Hepatocyte (in vitro differentiated cells): ENCODE measurements at places on chromosomes 4 and X. TPM values are rescaled to one million over a fixed set of nuclear protein-coding genes. Genes with fewer than 3 reads are reported as not detected.

The COL4A5 gene
- total RNA-seq = 95.0 and 99.0 TPM in 2 replicates

The THAP6 gene
- 19.1 and 20.1 TPM in 2 replicates for total RNA-seq

The ERAS gene
- 0.47 TPM in 1 of 2 replicates, not detected in the other for total RNA-seq

The BEX4 gene
- total RNA-seq = 55.6 and 75.6 TPM in 2 replicates

The SMIM31 gene
- 0.43 and 0.44 TPM in 2 replicates for total RNA-seq

The CFAP97 gene
- total RNA-seq = 28.5 and 28.9 TPM in 2 replicates

The TMEM31 gene
- total RNA-seq = 0.28 TPM in 1 of 2 replicates, not detected in the other

The CPZ gene
- 25.3 and 34.8 TPM in 2 replicates for total RNA-seq

The MAGEA1 gene
- total RNA-seq = not detected in 2 replicates

The EOLA2 gene
- 15.9 and 18.8 TPM in 2 replicates for total RNA-seq

The FDCSP gene
- not detected in 2 replicates for total RNA-seq

The TRMT10A gene
- total RNA-seq = 16.9 and 17.9 TPM in 2 replicates

The PDCL2 gene
- total RNA-seq = not detected in 2 replicates

The GNPDA2 gene
- 20.3 and 22.4 TPM in 2 replicates for total RNA-seq

The MAP7D2 gene
- 1.7 and 2.4 TPM in 2 replicates for total RNA-seq

The BCORL1 gene
- 3.0 and 3.4 TPM in 2 replicates for total RNA-seq

The RTL3 gene
- total RNA-seq = not detected in 2 replicates

The HPGDS gene
- 0.08 and 1.6 TPM in 2 replicates for total RNA-seq

The KCNE5 gene
- total RNA-seq = 0.10 and 1.8 TPM in 2 replicates
